ENCODE measurements at places on chromosomes 1 and 21.

- no peak for DNase-seq
Observed at GRCh38 chr21:27454234-27454633, 487.3 kb upstream of the ADAMTS5 start.

DNA sequence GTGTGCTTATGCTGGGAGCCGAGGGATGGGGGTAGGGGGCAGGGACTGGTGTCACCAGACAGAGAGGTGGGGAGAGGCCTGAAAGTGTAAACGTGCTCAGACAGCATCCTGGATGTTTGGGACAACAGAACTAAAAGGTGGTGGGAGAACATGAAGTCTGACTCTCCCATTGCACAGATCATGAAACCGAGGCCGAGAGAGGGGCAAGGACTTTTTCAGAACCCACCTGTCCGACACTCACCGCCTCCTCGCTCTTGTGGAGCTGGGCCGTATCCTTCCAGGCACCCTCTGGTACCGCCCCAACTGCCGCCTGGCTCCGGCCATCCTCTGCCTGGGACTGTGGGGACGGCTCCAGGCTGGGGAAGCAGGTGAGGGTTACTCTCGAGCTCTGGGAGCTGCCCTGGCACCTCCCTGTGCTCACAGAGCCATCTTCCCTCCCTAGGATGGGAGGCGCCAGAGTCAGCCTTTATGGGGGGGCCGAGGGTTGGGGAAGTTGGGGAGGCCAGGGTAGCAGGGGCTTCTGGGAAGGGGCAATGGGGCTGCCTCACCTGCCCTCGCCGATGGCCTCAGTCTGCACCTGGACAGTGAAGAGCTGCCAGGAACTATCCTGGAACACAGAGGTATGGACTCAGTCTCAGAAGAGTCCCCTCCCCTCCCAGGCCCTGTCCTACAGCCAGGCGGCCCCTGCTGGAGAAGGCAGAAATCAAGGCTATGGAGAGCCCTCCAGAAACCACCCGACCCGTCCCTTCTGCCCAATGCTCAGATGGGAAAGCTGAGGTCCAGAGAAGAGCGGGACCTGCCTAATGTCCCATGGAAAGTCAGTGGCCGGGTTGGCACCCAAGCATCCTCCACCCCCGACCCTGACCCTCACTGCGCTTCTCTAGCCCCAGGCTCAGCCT lies 7.0 kb downstream of the ATP13A2 start:
- peak; percentile 11 for DNase-seq

DNA sequence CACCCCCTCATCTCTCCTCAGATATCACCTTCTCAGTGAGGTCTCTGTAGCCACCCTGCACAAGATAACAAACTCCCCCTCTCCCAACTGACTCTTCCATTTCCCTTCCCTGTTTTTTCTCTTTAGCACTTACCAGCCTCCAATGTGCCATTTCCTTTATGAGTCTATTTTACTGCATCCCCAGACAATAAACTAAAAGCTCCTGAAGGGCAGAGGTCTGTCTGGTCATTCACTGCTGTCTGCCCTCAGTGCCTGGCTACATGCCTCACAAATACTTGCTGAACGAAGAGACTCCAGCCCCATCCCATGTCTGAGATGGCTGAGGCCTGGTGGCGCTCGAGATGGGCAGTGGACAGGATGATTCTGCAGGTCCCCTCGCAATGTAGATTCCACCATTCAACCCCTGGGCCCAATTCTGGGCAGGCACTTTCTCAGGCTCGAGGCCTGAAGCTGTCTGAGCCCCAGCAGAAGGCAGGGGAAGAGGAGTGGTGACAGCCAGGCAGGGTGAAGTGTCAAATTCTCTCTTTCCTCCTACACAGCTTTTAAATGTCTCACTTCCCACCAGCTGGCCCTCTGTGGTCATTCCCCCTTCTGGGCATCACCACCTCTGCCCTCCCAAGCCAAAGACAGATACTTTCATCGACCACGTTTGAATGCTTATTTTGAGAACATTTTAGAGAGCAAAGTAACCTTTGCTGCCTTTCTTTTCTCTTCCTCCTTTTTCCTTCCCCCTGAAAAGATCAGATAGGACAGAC lies 6.6 kb downstream of the LRRN2 start:
- no peak for DNase-seq

GRCh38 chr1:112998592-112999235 lies 42.7 kb upstream of the SLC16A1 start:
- peak; percentile 85 for DNase-seq

- no peak for DNase-seq
Observed at GRCh38 chr21:37734846-37735245, 181.4 kb downstream of the KCNJ6 start.

DNA sequence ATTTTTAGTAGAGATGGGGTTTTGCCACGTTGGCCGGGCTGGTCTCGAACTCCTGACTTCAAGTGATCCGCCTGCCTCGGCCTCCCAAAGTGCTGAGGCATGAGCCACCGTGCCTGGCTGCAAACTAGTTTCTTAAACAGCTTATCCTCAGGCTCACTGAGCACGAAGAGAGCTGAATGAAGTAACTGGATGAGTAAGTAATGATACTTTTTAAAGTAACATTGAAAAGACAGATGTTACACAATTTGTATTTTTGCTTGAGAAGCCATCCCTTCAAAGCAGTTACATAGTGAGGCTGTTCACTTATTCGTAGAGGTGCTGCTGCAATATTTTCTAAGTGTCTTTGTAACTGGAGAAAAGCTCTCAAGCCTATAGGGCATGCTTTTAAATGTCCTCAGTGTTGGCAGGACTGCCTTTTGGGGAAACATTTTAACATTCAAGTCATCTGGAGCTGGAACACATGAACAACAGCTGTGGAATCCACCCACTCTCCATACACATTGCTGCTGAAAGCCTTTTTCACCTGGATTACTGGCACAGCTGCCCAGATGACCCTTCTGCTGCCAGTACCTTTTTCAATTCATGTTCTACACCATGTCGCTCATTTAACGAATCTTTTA lies 2.7 kb upstream of the YBX1 start:
- peak; percentile 30 for DNase-seq

DNA sequence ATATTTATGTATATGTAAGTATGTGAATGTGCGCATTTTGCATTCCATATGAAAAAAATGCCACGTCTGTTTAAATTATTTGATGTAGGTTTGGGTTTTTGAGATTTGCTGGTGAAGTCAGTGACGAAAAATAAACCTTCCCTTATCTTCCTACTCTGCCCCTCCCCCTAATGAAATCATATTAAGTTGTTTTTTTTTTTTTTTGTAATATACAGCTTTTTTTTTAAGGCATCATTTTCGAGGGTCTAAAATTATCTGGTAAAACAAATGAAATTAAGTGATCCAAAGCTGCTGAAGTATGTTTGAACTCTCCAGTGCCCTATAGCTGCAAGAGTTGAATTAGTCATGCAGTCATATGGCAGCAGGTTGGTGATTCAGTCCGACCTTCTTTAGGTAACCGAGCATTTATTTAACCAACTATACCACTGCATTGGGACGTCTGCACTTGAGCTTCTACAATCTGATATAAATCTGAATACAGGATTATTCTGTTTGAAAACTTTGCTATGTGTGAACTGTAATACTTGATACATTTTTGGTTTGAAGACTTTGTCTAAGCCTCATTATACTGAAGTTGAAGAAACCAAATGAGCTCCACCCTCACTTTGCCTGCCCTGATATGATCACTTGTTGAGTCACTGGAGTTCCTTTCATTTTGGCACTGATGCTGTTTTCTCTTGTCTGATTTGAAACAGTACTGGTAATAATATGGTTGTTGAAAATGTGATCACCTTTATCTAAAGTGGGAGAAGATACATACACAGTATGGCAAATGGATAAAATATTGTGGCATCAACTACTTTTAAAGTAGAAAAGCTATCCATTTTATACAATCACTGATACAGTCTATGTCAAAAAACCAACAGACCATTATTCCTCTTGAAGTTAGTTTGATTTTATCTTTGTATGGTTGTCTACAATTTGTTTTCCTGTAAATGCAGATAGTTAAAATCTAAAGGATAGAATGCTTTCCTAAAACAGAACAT lies 11.7 kb downstream of the PDIK1L start:
- DNase-seq: peak; percentile 59

DNA sequence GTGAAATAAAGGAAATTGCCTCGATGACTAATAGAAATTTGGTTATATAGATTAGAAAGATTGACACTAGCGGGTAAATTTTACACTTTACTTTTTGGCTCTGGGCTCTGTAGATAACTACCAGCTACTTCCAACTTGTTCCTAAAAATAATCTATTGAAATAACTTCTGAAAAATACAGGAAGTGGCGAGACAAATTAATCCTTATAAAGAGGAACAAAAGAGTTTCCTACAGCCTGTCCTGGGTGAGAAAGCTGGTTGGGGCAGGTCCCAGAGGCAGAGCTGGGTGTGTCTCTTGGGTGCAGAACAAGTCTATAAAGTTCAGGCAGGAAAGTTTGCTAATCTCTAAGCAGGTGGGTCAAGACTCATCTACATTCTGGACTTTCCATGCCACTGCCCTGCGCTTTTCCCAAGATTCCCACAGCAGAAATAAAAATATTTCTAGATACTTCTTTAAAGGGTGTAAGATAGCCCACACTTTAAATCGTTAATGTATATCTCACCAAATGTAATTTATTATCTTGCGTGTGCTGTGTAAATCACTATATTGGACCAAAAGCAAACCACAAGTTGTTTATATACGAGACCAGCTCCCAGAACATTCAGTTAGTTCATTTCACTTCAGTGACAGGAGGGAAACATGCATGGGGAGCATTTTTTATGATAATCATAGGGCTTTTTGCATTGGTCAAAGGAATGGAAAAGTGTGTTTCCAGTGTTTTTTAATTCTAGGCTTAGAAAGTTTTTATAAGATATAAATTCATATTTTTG lies 70.1 kb upstream of the NRIP1 start:
- no peak for DNase-seq

GRCh38 chr1:90809093-90809492 lies 92.0 kb upstream of the BARHL2 start:
- DNase-seq: no peak

- DNase-seq: no peak
Observed at GRCh38 chr1:180280617-180281016, 50.6 kb downstream of the LHX4 start.

DNA sequence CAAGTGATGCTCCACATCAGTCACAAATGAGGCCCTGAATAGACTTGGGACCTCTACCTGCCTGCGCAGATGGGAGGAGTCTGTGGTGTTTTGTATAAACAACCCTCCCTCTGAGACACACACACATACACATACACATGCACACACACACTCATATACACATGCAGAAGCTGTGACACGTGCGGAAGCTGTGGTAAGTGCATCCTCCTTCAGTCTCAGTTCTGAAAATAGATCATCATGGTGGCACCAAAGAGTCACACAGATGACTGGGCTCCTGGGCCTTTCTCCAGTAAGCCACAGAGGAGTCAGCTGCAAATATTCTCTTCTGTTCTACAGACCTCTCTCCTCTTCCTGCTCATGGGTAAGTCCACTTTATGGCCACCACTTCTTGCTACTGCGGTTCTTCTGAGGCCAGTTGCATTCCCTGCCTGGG lies at the start of gene LY9:
LY9 (plus strand) TSS at position 224 of the 433 bp plus-strand sequence; CDS start at position 238, 14 bp downstream.
- DNase-seq: no peak

DNA sequence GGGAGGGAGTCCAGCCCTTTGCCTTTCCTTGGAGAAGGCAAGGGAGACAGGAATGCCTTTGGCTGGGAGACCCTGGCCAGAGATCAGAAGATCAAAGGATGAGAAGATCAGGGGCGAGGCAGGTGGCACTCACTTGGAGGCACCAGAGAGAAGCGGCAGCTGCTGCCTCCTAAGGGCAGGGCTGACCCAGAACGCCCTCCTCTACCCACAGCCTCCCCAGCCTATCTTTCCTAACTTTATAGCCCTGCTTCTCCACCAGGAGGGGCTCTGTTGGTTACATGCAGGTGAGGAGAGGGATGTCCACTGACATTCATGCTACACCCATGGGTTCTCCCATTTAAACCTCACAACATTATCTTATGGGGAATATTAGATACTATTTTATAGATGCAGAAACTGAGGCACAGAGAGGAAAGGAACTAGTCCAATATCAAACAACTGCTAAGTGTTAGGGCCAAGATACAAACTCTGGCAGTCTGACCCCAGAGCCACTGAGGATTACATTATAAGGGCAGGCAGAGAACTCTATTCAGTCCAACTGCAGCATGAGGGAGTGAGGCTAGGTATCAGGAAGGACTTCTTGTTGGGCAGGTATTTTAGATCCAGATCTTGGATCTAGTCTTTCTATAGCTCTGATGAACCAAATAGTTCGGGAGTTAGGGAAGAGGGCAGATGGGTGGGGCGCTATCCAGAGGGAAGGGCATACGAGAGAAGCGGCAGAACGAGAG lies 19.9 kb downstream of the LGR6 start:
- no peak for DNase-seq

DNA sequence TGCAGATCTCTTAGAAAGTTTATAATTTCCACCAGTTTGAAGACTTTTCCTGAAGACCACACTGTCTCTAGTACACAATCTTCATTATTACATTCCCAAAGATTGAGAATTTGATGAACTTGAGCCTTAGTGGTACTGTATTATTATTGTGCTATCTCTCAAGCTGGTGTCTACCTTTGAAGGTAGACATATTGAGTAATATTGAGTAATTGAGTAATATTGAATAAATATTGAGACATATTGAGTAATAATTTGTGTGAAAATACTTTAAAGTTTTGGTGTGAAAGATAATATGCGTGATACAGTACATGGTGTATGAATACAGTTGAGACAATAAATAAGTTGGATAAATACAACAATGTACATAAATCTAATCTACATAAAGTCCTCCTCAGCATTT lies 613.1 kb upstream of the ADGRL2 start:
- DNase-seq: no peak

- peak; percentile 22 for DNase-seq
Observed at GRCh38 chr1:234125283-234125682, 220.8 kb downstream of the SLC35F3 start.

GRCh38 chr1:230487773-230488428 lies 61.8 kb upstream of the PGBD5 start:
- DNase-seq: no peak

DNA sequence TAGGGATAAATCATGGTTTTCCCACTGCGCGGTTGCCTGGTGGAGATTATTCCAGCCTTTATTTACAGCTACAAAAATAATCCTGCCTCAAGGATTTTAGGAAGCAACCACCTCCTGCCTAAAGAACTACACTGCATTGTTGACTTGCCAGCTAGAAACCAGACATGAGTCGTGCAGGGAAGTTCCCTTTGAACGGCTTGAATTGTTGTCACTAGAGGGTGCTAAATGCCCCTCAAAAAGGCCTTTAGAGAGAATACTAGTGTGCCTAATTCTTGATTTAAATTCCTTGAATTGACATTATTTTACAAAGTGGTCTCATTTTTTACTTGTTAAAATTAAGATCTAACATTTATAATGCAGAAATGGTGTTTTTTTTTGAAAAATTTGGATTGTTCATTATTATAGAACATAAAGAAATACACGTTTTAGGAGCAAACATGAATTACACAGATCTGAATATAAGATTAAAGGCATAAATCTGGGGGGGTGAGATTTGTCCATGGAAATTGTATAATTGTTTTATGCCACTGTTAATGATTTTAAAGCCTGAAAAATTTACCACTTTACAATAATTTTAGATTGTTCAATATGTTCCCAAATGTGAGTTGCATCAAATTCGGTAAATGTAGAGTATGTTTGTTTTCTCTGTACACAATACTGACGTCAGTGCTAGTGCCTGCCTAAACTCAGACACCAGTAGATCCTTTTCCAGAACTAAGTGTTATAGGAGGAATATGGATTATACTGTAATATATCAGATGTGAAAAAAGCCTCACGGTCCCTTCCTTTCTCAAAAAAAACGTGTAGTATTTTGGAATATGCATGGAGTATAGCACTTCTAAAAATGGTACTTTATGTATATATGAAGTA lies 7.6 kb upstream of the ERG start:
- peak; percentile 71 for DNase-seq

- DNase-seq: no peak
Observed at GRCh38 chr1:232335261-232335660, 294.7 kb downstream of the SIPA1L2 start.

- DNase-seq: no peak
Observed at GRCh38 chr1:69739251-69739605, 171.5 kb downstream of the LRRC7 start.

Measured in AG20443 (cell line).